SJSA1 (cell line): ENCODE measurements at places on chromosomes 2 and 18. TPM values are rescaled to one million over a fixed set of nuclear protein-coding genes. Genes with fewer than 3 reads are reported as not detected.
A peak's percentile ranks its signal among the peaks of the same experiment; 100 is the strongest.

Gene RBBP8
- 48.9 and 57.6 TPM in 2 replicates for total RNA-seq

Gene WIPF1
- total RNA-seq: 20.8 and 28.3 TPM in 2 replicates

Gene MEP1B
- total RNA-seq: not detected in 2 replicates

Gene OSR1
- total RNA-seq: 1.9 and 2.2 TPM in 2 replicates

Gene HMSD
- total RNA-seq: 0.53 and 1.00 TPM in 2 replicates

Gene NEU2
- not detected in 2 replicates for total RNA-seq

Gene TUBA4B
- total RNA-seq: not detected in 2 replicates

Gene SALL3
- 0.03 TPM in 1 of 2 replicates, not detected in the other for total RNA-seq

Gene PXDN
- total RNA-seq: 199 and 310 TPM in 2 replicates

Gene DNER
- total RNA-seq: 0.05 TPM in 1 of 2 replicates, not detected in the other

Gene ADCYAP1
- not detected in 2 replicates for total RNA-seq

GRCh38 chr2:120434492-120435308, 88.8 kb downstream of the INHBB start:
- no peak overlapping the region for H3K27ac ChIP-seq
- no peaks in the 10 kb centered on the region for H3K36me3 ChIP-seq
- peaks cover 11% of the 10 kb centered on the region; the same call in 1 of the 2 replicates for H3K27me3 ChIP-seq
- no peaks in the 10 kb centered on the region for H3K4me1 ChIP-seq

- H3K4me3 ChIP-seq: no peak overlapping the region
- DNase-seq: no peak
- H3K36me3 ChIP-seq: no peaks in the 10 kb centered on the region
- H3K27ac ChIP-seq: no peak overlapping the region
These were observed 43.2 kb upstream of the LOXHD1 start for GRCh38 chr18:46700066-46700824.

GRCh38 chr18:5393779-5394178, 98.3 kb upstream of the ZBTB14 start:
- no peaks in the 10 kb centered on the region for H3K4me1 ChIP-seq
- no peak overlapping the region for H3K4me3 ChIP-seq
- H3K36me3 ChIP-seq: no peaks in the 10 kb centered on the region
- DNase-seq: no peak
- no peak overlapping the region for H3K27ac ChIP-seq
- no peaks in the 10 kb centered on the region; the same call in 1 of the 2 replicates for H3K27me3 ChIP-seq

DNA sequence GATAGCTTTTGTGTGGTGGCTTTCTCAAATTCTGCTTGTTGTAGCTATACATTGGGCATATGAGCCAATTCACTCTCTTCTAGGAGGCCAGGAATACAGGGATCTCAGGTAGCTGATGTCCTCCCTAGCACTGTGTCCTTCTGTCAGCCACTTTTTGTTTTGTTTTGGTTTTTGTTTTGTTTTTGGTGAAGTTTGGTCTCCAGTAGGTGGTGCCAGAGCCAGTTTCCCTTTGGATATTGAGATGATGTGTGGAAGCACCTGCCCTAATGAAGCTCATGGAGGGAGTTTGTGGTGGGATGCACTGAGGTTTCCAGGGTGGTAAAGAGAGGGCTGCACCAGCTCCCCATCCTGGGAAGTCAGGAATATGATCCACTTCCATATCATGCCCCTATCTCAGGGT, 100.5 kb upstream of the VWC2L start:
- no peaks in the 10 kb centered on the region for H3K36me3 ChIP-seq
- DNase-seq: no peak
- H3K27ac ChIP-seq: no peak overlapping the region
- no peaks in the 10 kb centered on the region for H3K4me1 ChIP-seq
- no peaks in the 10 kb centered on the region for H3K27me3 ChIP-seq
- no peak overlapping the region for H3K4me3 ChIP-seq

- H3K36me3 ChIP-seq: no peaks in the 10 kb centered on the region
- DNase-seq: peak; percentile 88
- H3K27ac ChIP-seq: peak overlapping the region; percentile 80
These were observed 56.7 kb upstream of the FHL2 start for GRCh38 chr2:105455488-105456003.

GRCh38 chr18:27483276-27483675, 298.2 kb upstream of the CHST9 start:
- H3K27ac ChIP-seq: no peak overlapping the region
- H3K4me3 ChIP-seq: no peak overlapping the region
- H3K27me3 ChIP-seq: 0 out of 2 replicates have a peak, but pooled peaks cover 5% of the 10 kb centered on the region
- H3K36me3 ChIP-seq: no peaks in the 10 kb centered on the region

DNA sequence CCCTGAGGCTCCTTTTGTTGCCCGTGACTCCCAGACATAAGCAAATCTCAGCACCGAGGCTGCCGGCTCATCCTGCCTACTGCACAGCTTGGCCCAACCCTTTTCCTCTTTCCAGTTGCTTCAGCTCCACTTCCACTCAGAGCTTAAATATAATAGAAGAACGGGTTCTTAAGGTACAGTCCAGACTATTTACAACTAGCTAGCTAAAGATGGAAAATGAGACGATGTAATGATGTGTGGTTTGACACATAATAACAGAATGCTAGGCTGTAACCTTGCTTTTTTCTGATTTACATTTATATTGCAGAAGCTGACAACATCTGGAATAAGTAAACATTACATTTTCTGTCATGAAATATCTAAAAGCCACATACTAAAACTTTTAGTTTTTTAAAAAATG, 26.9 kb upstream of the ATP9B start:
- H3K27ac ChIP-seq: no peak overlapping the region
- no peak overlapping the region for H3K4me3 ChIP-seq
- no peaks in the 10 kb centered on the region for H3K36me3 ChIP-seq

GRCh38 chr2:218296847-218297246, 4.5 kb upstream of the TMBIM1 start:
- no peaks in the 10 kb centered on the region for H3K36me3 ChIP-seq
- H3K27ac ChIP-seq: no peak overlapping the region
- H3K4me3 ChIP-seq: no peak overlapping the region
- peaks cover 5% of the 10 kb centered on the region for H3K4me1 ChIP-seq
- no peak for DNase-seq

GRCh38 chr2:159206736-159207380, 79.6 kb downstream of the WDSUB1 start:
- H3K4me1 ChIP-seq: peaks cover 37% of the 10 kb centered on the region
- no peak for DNase-seq
- no peak overlapping the region for H3K4me3 ChIP-seq

GRCh38 chr2:223165423-223166214, 113.6 kb downstream of the KCNE4 start:
- no peaks in the 10 kb centered on the region for H3K27me3 ChIP-seq
- no peaks in the 10 kb centered on the region for H3K36me3 ChIP-seq
- no peak overlapping the region for H3K27ac ChIP-seq
- H3K4me3 ChIP-seq: no peak overlapping the region
- no peak for DNase-seq

- no peaks in the 10 kb centered on the region for H3K36me3 ChIP-seq
- peaks cover 53% of the 10 kb centered on the region for H3K4me1 ChIP-seq
- no peak overlapping the region for H3K27ac ChIP-seq
- no peak overlapping the region for H3K4me3 ChIP-seq
- no peaks in the 10 kb centered on the region for H3K27me3 ChIP-seq
- DNase-seq: peak; percentile 72
These were observed 13.1 kb upstream of the ACTR3 start for GRCh38 chr2:113876503-113877387.

GRCh38 chr18:23069481-23069880, 65.8 kb upstream of the CABLES1 start:
- DNase-seq: no peak
- H3K4me3 ChIP-seq: no peak overlapping the region
- H3K4me1 ChIP-seq: no peaks in the 10 kb centered on the region

- H3K36me3 ChIP-seq: no peaks in the 10 kb centered on the region
- no peaks in the 10 kb centered on the region for H3K27me3 ChIP-seq
- H3K4me1 ChIP-seq: no peaks in the 10 kb centered on the region
- DNase-seq: no peak
- no peak overlapping the region for H3K27ac ChIP-seq
These were observed 257.4 kb downstream of the CCDC178 start for GRCh38 chr18:33183136-33183535.

DNA sequence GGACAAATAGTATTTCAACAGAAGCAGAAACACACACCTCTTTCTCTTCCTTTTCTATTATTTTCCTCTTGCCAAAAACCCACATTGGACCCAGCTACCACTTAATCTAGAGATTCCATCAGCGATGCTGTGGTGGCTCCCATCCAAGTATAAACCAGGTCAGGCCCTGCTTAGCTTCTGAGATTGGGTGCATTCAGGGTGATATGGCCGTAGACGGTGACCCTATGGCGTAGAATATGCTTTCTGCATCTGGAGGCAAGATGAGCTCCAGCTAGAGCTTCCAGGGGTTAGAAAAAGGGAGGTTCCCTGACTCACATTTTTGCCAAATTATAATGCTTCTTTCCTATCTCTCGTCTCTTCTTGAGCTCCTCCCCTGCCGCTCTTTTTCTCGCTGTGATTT, 66.5 kb downstream of the TNP1 start:
- no peaks in the 10 kb centered on the region for H3K36me3 ChIP-seq
- no peak for DNase-seq
- H3K27me3 ChIP-seq: no peaks in the 10 kb centered on the region
- H3K4me1 ChIP-seq: no peaks in the 10 kb centered on the region
- H3K27ac ChIP-seq: no peak overlapping the region

GRCh38 chr2:101534149-101534611, 59.3 kb upstream of the RFX8 start:
- DNase-seq: no peak
- no peak overlapping the region for H3K27ac ChIP-seq
- no peaks in the 10 kb centered on the region for H3K36me3 ChIP-seq
- no peak overlapping the region for H3K4me3 ChIP-seq
- H3K27me3 ChIP-seq: no peaks in the 10 kb centered on the region

- no peaks in the 10 kb centered on the region for H3K36me3 ChIP-seq
- peak overlapping the region; percentile 66 for H3K27ac ChIP-seq
- H3K27me3 ChIP-seq: no peaks in the 10 kb centered on the region
- no peak overlapping the region for H3K4me3 ChIP-seq
- DNase-seq: peak; percentile 78
These were observed 88.5 kb upstream of the COL5A2 start for GRCh38 chr2:189267925-189268579.

DNA sequence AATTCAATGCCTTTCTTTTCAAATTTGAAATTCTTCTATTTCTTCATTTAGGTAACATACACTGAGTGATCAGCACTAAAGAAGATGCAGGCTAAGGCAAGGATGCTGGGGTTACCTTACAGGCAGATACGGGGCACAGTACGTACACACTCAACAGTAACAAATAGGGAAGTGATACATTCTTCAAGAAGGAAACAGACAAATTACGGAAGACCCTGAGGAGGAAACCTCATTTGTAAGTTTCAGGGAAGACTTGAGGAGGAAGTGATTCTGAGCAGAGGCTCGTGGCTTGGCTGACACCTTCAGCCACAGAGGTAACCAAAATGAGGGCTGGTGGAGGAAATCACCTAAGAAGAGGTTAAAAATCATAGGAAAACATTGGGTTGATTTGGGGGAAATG, 1108.3 kb upstream of the KLHL29 start:
- no peak overlapping the region for H3K4me3 ChIP-seq
- no peak overlapping the region for H3K27ac ChIP-seq
- H3K36me3 ChIP-seq: no peaks in the 10 kb centered on the region

- H3K4me3 ChIP-seq: no peak overlapping the region
- H3K4me1 ChIP-seq: peaks cover 31% of the 10 kb centered on the region
- peaks cover 27% of the 10 kb centered on the region for H3K36me3 ChIP-seq
- H3K27me3 ChIP-seq: no peaks in the 10 kb centered on the region
- no peak for DNase-seq
- H3K27ac ChIP-seq: no peak overlapping the region
These were observed 38.9 kb downstream of the SETBP1 start for GRCh38 chr18:44719519-44720060.

DNA sequence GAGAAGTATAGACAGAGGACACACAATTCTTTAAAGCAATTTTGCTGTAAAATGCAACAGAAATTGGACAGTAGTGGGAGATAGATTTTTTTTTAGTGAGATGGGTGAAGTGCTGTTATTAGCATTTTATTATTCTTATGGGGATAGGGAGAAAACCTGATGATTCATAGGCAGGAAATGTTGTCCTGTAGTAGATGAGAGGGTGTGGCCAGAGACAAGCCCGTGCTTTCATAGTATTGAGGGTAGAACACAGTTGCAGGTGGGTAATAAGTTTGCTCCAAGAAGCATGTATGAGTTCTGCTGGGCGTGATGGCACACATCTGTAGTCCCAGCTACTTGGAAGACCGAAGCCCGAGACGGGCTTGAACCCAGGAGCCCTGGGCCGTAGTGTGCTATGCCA, 128.3 kb upstream of the ARHGAP28 start:
- no peaks in the 10 kb centered on the region for H3K36me3 ChIP-seq
- H3K4me3 ChIP-seq: no peak overlapping the region
- no peak overlapping the region for H3K27ac ChIP-seq
- H3K27me3 ChIP-seq: no peaks in the 10 kb centered on the region
- no peaks in the 10 kb centered on the region for H3K4me1 ChIP-seq

GRCh38 chr2:237864940-237865622, 5.7 kb downstream of the RAMP1 start:
- peaks cover 60% of the 10 kb centered on the region for H3K4me1 ChIP-seq
- H3K36me3 ChIP-seq: no peaks in the 10 kb centered on the region
- no peaks in the 10 kb centered on the region for H3K27me3 ChIP-seq
- peak overlapping the region; percentile 79 for H3K27ac ChIP-seq
- DNase-seq: no peak

DNA sequence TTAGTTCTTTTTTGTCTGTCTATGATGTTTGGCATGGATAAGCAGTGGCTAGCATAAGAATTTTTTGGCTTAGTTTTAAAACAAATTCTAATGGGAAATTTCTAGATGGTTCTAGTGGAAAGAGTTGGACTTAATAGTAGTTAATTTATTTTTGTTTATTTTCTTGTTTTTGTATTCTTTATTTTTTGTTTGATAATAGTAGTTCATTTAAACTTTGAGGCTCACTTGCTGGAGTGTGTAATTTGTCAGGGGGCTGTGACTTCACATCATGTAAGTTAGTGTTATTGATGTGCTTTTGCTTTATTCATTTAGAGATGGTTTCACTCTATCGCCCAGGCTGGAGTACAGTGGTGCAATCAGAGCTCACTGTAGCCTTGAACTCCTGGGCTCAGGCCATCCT, 43.7 kb upstream of the KLF11 start:
- H3K4me1 ChIP-seq: no peaks in the 10 kb centered on the region
- H3K27me3 ChIP-seq: no peaks in the 10 kb centered on the region
- H3K27ac ChIP-seq: no peak overlapping the region
- H3K4me3 ChIP-seq: no peak overlapping the region
- no peak for DNase-seq

DNA sequence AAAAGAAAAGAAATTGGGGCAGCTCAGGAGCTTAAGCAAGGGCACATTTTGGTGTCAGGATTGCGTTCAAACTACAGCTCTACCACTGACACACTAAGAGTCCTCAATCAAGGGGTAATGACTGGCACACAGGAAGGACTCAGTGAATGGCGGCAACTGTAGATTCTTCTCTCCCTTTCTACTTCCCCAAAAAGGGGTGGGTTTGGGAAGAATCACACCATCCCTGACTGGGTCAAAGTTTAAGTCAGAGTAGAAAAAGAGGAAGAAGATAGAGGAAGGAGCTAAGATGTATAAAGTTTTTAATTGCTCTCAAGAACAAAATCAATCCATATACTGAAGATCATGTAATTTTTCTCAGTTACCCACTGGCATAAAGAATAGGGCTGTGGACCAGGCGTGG, 2.6 kb downstream of the NLRC4 start:
- H3K36me3 ChIP-seq: no peaks in the 10 kb centered on the region
- DNase-seq: no peak
- no peak overlapping the region for H3K4me3 ChIP-seq
